ENCODE measurements at places on chromosomes 2 and 18.

DNA sequence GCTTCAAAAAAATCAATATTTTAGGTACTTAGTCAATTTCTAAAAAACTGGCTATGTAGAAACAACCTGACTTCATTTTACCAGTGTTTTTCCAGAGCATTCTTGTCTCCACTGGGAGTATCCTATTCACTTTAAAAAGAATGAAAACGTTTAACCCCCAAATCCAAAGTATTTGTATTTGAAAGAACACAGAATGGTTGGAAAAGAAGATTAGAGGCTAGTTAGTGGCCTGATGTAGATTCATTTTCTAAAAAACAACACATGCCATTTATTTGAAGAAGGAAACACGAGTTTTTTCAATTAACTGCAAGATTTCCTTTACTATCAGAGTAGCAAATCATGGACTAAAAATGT lies 74.6 kb downstream of the PLEKHM3 start:
- DNase-seq: no peak

DNA sequence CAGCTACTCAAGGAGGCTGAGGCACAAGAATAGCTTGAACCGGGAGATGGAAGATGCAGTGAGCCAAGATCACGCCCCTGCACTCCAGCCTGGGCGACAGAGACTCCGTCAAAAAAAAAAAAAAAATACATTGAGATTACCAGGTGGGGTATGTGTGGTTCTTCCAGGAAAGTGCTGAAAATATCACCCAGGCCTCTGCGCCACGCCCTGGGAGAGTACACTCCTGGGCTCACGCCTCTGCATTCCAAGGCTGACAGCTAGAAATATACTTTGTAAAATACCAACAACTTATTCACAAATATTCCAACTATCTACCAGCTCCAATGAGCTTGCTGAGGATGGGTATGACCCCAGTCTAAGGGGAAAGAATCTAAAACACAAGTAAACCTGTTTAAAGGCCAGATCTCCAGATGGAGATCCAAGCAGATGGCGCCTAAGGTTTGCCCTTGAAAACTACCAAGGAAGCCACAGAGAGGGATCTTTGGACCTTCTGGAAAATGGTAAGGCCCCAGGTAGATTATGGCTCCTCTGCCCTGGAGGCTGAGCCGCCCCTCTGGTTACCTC lies 21.6 kb upstream of the B3GNT7 start:
- no peak for DNase-seq

DNA sequence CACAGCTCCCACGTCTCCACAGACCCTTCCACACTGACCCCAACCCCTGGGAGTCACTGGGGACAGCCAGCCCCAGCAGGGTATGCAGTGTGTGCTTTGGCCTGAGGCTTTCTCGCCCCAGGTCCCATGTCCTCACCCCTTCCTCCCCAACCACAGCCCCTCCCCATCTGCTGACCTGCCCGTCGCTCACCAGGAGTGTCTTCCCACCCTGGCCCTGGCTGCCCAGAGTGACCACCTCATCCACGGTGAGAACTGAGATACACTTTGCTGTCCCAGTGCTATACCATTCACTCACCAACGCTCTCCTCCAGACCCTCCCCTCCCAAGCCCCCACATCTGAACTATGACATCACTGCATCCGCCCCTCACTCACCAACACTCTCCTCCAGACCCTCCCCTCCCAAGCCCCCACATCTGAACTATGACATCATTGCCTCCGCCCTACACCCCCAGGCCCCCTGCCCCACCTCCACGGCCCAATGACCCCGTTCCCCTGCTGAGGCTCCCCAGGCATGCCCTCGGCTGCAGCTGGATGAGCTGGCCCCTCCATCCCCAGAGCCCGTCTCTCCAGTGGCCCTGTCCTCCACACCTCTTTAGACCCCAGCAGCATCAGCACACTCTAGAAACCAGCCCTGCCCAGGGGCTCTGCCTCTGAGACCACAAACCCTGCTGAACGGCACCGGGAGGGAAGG lies 55.2 kb downstream of the ANKMY1 start:
- DNase-seq: no peak

GRCh38 chr2:110871637-110872036 lies 139.3 kb downstream of the ACOXL start:
- DNase-seq: no peak

- no peak for DNase-seq
These were observed 7.8 kb downstream of the NFE2L2 start for GRCh38 chr2:177256695-177257094.

GRCh38 chr18:47771922-47772321 lies 158.5 kb downstream of the SMAD2 start:
- DNase-seq: no peak

- no peak for DNase-seq
These were observed 3.5 kb upstream of the FABP1 start for GRCh38 chr2:88131201-88131998.

- DNase-seq: no peak
These were observed 545 bp downstream of the GTF3C2 start for GRCh38 chr2:27356056-27356381.

GRCh38 chr2:84800194-84800805 lies 80.6 kb downstream of the TRABD2A start:
- no peak for DNase-seq

DNA sequence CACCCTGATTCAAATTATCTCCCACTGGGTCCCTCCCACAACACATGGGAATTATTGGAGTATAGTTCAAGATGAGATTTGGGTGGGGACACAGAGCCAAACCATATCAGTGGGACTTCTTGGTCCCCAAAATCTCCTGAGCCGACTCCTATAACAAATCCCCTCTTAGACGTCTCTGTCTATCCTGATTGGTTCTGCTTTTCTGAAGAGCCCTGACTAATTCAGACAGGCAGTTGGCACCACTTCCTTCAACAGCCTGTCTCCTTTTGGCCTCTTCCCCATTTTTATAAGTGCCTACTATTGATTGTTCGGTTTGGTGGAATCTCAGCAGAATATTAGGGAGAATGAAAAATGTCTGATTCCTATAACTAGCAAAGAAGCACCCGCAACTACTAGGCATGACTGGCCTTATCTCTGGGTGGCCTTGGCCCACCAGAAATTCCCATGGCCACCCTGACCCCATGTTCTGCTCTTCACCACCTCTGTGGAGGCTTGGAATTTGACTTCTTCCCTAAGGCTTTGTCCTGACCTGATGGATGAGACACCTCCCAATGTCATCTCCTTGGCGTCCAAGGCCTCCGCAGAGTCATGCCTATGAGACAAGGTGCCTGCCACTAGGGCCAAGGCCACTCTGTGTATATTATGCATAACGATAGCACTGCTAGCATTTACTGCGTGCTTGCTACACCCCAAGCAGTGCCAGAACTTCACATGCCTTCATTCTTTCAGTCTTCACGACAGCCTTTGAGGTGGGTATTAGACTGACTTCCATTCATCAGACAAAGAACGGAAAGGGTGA lies 218.9 kb upstream of the COPS8 start:
- no peak for DNase-seq

- no peak for DNase-seq
These were observed 72.8 kb downstream of the ABI2 start for GRCh38 chr2:203400805-203401585.

- DNase-seq: no peak
These were observed 154.9 kb downstream of the ATAD2B start for GRCh38 chr2:23772056-23772455.

- no peak for DNase-seq
These were observed 220.4 kb upstream of the MEX3C start for GRCh38 chr18:51417643-51418483.

DNA sequence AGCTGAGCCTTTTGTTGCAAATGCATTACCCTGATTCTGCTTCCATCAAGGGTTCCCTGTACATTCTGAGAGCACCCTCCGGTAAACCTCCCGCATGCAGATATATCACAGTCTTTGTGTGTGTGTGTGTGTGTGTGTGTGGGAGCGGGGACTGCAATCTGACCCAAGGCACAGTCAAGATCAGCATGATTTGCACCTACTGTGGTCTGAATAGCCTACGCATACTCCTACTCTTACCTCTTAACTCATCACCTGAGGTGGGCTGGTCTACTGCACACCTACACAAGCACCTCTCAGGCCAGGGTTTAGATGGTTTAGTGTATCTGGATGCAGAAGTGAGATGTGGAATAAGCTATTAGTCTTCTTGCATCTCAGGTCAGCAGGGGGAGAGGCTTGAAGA lies 174.6 kb downstream of the FSHR start:
- DNase-seq: no peak

- no peak for DNase-seq
These were observed 65.3 kb downstream of the CYBRD1 start for GRCh38 chr2:171587567-171587966.

- DNase-seq: peak; percentile 32
These were observed 47.0 kb downstream of the SLC9A4 start for GRCh38 chr2:102520009-102520408.

GRCh38 chr2:235756491-235756890 lies 262.6 kb downstream of the AGAP1 start:
- no peak for DNase-seq

Data from CD4-positive, alpha-beta T cell (primary cell).